CD8-positive, alpha-beta memory T cell (primary cell): ENCODE measurements at places on chromosomes 16 and 17.

DNA sequence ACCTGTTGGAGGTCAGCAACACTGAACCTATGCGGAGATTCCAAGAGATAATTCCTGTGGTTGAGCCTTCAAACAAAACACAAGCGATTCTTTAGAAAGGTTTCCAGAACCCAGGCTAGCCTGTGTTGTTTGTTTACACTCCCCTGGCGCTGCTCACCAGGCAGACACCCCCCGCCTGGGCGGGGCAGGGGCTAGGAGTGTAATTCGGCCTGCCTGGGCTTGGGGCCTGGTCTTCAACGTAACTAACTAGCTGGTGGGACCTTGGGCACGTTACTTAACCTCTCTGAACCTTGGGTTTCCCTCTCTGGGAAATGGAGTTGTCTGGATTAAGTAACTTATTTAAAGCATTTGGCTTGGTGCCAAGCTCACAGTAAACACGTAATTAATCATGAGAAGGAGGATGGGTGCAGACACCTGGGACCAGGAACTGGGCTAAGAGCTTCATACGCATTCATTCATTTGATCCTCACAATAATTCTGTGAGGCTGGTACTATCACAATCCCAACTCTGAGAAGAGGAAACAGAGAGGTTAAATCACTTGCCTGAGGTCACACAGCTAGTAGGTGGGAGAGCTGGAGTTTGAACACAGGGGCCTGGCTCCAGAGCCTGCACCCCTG, 7.6 kb upstream of the ARHGAP27 start:
- no peak for DNase-seq
- H3K27ac ChIP-seq, result no peak overlapping the region
- no peaks in the 10 kb centered on the region for H3K27me3 ChIP-seq
- no peaks in the 10 kb centered on the region for H3K4me1 ChIP-seq
- no peak overlapping the region for H3K4me3 ChIP-seq
- H3K36me3 ChIP-seq, result peaks cover 8% of the 10 kb centered on the region

DNA sequence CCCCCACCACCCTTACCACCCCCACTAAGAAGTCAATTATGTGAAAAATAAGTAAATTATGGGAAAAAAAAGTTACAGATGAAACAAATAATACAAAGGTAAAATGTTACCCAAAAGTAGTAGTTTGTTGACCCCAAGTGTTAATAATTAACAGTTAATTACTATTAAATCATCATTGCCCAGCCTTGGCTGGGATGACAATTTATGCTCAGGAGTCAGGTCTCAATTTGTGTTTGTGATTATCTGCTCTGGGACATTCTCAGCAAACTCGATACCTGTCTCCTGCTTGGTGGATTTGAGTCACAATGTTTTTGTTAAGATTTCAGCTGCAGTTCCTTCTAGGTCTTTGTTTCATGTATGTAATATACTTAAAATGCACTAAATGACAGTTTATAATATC, 172.3 kb upstream of the IRX3 start:
- H3K4me1 ChIP-seq, result no peaks in the 10 kb centered on the region
- no peaks in the 10 kb centered on the region for H3K36me3 ChIP-seq
- H3K4me3 ChIP-seq, result no peak overlapping the region
- no peak for DNase-seq
- no peaks in the 10 kb centered on the region for H3K27me3 ChIP-seq

- DNase-seq, result no peak
- no peaks in the 10 kb centered on the region for H3K27me3 ChIP-seq
- peaks cover 52% of the 10 kb centered on the region for H3K4me1 ChIP-seq
- H3K4me3 ChIP-seq, result no peak overlapping the region
- H3K36me3 ChIP-seq, result no peaks in the 10 kb centered on the region
These were observed 10.9 kb upstream of the UBALD2 start for GRCh38 chr17:76254275-76254674.

DNA sequence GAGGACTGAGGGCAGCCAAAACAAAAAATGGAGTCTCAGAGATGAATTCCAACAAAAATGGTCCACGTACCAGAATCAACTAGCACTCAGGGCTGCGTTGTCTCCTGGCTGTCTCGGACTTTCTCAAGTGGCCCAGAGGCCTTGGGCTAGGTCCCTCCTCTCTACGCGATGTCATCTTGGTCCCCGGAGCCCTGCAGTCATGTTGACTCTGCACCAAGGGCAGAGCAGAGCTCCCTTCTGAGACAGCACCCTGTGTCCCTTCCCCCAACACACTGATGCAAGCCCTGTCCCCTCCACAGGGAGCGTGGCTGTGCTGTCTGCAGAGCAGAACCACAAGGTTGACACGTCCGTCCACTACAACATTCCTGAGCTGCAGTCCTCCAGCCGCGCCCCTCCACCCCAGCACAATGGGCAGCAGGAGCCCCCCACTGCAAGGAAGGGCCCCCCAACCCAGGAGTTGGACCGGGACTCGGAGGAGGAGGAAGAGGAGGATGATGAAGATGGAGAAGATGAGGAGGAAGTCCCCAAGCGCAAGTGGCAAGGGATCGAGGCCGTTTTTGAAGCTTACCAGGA, 20.8 kb downstream of the GINS2 start:
- no peaks in the 10 kb centered on the region for H3K27me3 ChIP-seq
- no peak overlapping the region for H3K27ac ChIP-seq
- no peak overlapping the region for H3K4me3 ChIP-seq
- no peaks in the 10 kb centered on the region for H3K4me1 ChIP-seq

DNA sequence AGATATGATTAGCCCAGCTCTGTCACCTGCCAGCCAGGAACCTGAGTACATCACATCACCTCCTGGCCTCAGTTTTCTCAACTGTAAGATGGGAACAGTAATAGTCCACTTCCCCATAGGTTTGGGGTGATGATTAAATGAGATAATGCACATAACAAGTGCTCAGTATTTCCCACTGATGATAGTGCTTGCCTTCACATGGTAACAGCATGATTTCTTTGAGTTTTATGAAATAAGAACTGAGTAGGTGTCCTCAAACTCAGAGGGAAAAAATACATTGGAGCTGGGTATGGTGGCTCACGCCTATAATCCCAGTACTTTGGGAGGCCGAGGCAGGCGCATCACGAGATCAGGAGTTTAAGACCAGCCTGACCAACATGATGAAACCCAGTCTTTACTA, 30.1 kb upstream of the SNN start:
- no peak for DNase-seq
- peaks cover 16% of the 10 kb centered on the region for H3K4me1 ChIP-seq
- H3K36me3 ChIP-seq, result no peaks in the 10 kb centered on the region
- H3K27me3 ChIP-seq, result no peaks in the 10 kb centered on the region
- no peak overlapping the region for H3K27ac ChIP-seq
